ENCODE measurements at places on chromosomes 1 and 21. TPM values are rescaled to one million over a fixed set of nuclear protein-coding genes. Genes with fewer than 3 reads are reported as not detected.

HOOK1 gene
- total RNA-seq: not detected

OLFML3 gene
- total RNA-seq: 22.7 TPM

CA6 gene
- not detected for total RNA-seq

SPRR5 gene
- total RNA-seq: not detected

PRR9 gene
- total RNA-seq: not detected

FCER1G gene
- 0.59 TPM for total RNA-seq

GSTM1 gene
- total RNA-seq: 13.7 TPM

All from subcutaneous preadipocyte (primary cell).